ENCODE measurements at places on chromosomes 3 and 15. TPM values are rescaled to one million over a fixed set of nuclear protein-coding genes. Genes with fewer than 3 reads are reported as not detected.

The THSD4 gene
- total RNA-seq = 23.0 TPM

The RBPMS2 gene
- total RNA-seq = 3.5 TPM

The EPHB3 gene
- total RNA-seq = 2.7 TPM

The H1-8 gene
- total RNA-seq = not detected

DNA sequence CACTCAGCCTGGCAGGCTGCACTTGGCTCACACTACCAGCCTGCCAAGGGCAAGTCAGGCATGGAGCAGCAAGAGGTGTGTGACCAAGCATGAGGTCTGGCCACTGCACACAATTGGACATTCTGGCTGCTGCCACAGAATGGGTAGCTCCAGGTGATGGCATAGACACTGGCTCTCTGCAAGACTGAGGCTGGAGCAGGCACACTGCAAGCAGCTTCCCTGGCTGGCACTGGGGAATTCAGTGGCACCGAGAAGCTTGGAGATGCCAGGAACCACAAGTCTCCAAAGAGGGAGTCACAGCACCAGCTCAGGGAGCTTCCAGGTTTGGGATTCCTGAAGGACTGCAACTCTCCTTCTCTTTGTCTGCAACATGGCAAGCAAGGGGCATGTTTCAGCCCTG, 42.0 kb upstream of the KCNH8 start:
- no peak for DNase-seq
- no peaks in the 10 kb centered on the region for H3K27me3 ChIP-seq
- H3K4me1 ChIP-seq = no peaks in the 10 kb centered on the region
- H3K4me3 ChIP-seq = no peak overlapping the region
- H3K27ac ChIP-seq = no peak overlapping the region
- no peaks in the 10 kb centered on the region for H3K36me3 ChIP-seq

DNA sequence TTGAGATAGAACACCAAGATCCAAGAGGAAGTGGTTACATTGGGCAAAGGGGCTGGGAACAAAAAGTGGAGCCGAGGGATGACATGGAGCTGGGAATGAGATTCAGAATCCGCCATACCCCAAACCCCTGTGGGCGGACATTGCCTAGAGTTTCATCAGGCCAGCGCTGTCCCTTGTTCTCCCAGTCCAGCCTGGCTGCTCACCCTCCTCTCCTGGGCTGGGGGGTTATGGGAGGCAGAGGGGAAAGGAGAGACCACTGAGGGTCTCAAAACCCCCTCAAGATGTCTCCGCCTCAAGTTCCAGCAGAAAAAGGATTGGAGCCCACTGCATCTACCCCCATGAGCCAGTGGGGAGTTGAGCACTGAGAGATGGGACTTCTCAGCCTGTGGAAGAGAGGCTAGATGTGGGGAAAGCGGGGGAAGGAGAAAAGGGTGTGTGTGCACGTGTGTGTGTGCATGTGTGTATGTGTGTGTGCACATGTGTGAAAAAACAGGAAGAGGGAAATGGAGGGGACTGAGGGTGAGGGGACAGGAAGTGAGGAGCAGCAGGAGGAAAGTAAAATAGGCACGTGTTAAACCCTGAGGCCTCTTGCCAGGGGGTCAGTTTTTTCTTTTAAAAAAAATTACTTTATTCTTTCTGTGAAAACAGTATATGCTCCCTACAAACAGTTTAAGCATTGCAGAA, 14.3 kb downstream of the GRM2 start:
- H3K4me3 ChIP-seq = no peak overlapping the region
- DNase-seq = no peak
- no peaks in the 10 kb centered on the region for H3K27me3 ChIP-seq
- H3K27ac ChIP-seq = no peak overlapping the region

GRCh38 chr15:40272485-40273056, 10.3 kb downstream of the ANKRD63 start:
- DNase-seq = peak; percentile 46
- H3K27me3 ChIP-seq = no peaks in the 10 kb centered on the region
- H3K36me3 ChIP-seq = peaks cover 6% of the 10 kb centered on the region
- H3K4me1 ChIP-seq = no peaks in the 10 kb centered on the region
- no peak overlapping the region for H3K4me3 ChIP-seq

- H3K27ac ChIP-seq = no peak overlapping the region
- no peak for DNase-seq
- no peak overlapping the region for H3K4me3 ChIP-seq
- H3K4me1 ChIP-seq = no peaks in the 10 kb centered on the region
- H3K36me3 ChIP-seq = no peaks in the 10 kb centered on the region
Observed at GRCh38 chr3:124373524-124373923, 356.7 kb upstream of the UMPS start.

GRCh38 chr3:55458181-55458790, 28.8 kb downstream of the WNT5A start:
- no peaks in the 10 kb centered on the region for H3K36me3 ChIP-seq
- no peak overlapping the region for H3K4me3 ChIP-seq
- H3K27me3 ChIP-seq = no peaks in the 10 kb centered on the region
- DNase-seq = no peak
- H3K27ac ChIP-seq = no peak overlapping the region
- no peaks in the 10 kb centered on the region for H3K4me1 ChIP-seq

DNA sequence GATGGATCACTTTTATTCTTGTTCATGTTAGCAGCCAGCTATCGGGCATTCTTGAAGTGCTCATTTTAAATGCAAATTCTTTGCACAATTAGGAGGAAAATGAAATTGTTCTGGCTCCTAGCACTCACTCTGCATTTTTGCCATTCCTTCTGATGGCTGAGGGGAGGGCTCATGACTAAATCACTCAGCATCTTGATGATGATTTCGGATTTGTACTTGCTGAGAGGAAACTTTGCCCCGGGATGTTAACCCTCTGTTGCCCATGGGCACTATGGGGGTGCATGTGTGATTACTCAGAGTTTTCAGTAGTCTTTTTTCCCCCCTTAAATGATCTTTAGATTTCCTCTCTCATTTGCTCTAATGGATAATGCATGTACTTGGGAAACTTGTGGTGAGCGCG, 299.6 kb upstream of the C2CD4B start:
- no peak overlapping the region for H3K27ac ChIP-seq
- no peaks in the 10 kb centered on the region for H3K27me3 ChIP-seq
- no peak for DNase-seq
- H3K4me3 ChIP-seq = no peak overlapping the region
- H3K4me1 ChIP-seq = peaks cover 18% of the 10 kb centered on the region
- H3K36me3 ChIP-seq = no peaks in the 10 kb centered on the region

Measured in thyroid gland (tissue), 4 donors.